ENCODE measurements at places on chromosomes 13 and 19.
A peak's percentile ranks its signal among the peaks of the same experiment; 100 is the strongest.

- DNase-seq: peak; percentile 86
Observed at GRCh38 chr13:110319774-110320509, 12.9 kb downstream of the COL4A2 start.

DNA sequence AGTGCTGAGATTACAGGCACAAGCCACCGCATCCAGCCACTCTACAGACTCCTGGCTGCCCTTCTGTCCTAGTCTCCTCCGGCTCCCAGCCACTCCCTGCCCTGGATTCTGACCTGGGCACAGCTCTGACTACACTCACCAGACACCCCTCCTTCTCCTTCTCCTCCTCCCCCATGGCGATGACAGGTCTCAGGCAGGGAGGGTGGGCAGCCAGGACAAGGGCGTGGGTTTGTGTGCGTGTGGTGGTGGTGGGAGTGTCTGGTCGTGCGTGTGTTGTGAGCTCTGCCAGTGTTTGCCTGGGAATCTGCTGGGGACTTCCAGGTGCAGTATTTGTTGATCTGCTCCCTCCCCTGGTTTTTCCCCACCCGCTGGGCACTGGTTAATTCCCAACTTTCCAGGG, 3.0 kb upstream of the NCCRP1 start:
- no peak for DNase-seq

DNA sequence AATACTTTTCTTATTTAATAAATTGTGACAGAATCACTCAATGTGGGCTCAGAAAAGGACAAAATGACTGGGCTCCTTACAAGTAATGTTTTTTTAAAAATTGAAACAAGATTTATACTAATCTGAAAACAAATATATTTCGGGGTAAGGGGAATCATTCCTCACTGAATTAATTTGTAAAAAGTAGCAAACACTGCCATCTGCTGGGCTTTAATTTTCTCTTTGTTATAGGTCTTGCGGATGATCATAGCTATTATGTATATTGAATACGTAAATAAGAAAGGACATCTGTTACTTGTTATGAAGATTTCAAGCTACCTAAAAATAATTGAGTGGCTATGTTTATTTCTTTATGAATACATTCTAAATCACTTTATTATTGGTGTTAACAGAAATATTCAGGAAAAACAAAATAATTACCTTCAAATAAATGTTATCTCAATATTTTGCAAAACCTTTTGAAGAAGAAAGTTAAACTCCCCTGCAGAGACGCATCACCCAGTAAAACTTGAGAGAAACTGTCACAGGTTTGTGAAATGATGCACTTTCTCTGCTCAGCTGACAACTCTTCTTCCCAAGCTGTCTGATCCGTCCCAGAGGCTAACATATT, 17.8 kb upstream of the ENOX1 start:
- DNase-seq: peak; percentile 78

DNA sequence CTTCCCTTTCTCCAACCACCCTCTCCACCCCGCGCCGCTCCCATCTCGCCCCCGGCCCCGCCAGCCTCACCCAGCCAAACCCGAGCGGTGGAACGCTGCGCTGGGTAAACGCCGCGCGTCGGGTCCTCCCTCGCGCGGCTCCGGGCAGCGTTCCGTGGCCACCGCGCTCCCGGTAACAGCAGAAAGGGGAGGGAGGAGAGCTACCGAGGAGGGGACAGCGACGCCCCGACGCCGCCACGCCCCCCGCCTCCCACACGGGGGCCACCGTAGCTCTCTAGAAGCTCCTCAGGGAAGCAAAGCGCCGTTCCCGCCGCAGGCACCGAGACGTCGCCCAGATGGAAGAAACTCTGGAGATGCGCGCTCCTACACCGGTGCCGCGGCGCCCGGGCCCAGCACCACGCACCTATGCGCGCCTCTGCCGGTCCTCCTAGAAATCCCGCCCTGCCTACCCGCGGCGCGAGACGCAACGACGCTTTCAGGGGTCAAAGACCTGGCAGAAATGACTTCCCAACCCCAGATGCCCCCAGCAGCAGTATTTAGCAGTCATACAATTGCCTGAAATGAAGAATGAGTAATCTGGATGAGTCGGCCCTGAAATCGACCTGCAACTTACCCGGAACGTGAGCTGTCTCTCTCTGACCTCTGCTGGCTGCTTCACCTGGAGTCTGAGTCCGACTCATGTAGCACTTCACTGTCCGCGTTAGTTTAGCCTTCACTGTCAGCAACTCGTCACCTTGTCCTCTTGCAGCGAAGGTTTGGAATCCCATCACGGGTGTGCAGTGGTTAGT, at the start of gene RUBCNL:
RUBCNL (minus strand) TSS at position 189 of the 788 bp plus-strand sequence. CDS start 14,777 bp downstream, outside the sequence.
- DNase-seq: no peak

DNA sequence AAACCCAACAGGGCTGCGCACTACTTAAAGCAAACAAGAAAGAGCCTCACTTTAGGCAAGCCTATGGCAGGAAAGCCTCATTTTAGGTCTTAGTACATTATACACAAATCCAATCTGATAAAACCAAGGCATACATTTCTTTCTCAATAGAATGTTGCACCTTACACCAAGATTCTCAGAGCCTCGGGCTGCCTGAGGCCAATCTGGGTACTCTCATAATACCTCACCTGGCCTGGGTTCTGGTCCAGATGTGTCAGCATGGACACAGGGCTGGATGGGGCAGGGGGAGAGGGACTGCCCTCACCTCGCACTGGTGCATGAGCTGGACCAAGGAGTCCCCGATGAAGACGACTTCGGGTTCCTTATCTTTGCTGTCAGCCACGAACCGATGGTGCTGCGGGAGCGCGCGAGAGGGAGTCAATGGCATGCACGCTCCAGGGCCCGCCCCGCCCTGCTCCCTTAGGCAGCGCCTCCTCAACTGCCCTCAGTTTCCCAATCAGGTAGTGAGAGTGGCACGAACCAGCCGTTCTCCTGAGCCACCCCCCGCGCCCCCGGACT, at the start of gene PRR19:
PRR19 (plus strand) TSS at position 487 of the 558 bp plus-strand sequence. CDS start 7,453 bp downstream, outside the sequence.
- no peak for DNase-seq

- peak; percentile 33 for DNase-seq
Observed at GRCh38 chr19:55341171-55341588, 1.5 kb downstream of the KMT5C start.

- no peak for DNase-seq
Observed at GRCh38 chr13:87814403-87814802, 143.2 kb downstream of the SLITRK5 start.

- peak; percentile 12 for DNase-seq
Observed at GRCh38 chr13:113083402-113084061, 22.1 kb upstream of the F7 start.

- no peak for DNase-seq
Observed at GRCh38 chr19:3658004-3658869, 31.6 kb upstream of the CACTIN start.

DNA sequence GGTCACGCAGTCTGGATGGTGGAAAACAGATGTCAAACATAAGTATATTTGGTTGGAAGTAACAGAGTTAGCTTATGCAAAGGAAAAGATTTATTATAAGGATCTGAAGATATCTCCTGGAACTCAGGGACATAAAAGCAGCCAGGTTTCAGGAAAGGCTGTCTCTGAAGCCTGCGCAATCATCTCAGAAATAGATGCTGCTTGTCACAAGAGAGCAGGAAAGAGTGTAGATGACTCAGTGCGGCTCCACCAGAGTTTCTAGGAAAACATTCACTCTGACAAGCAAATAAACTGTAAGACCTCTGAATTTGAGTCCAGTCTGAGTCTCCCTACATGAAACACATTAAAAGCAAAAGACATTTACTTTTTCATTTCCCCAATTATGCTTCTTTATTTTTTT, 220.4 kb upstream of the HTR2A start:
- DNase-seq: peak; percentile 89

GRCh38 chr13:41563984-41564365, 106.6 kb downstream of the RGCC start:
- no peak for DNase-seq

- peak; percentile 14 for DNase-seq
Observed at GRCh38 chr19:49954092-49954829, 6.7 kb downstream of the SIGLEC11 start.

DNA sequence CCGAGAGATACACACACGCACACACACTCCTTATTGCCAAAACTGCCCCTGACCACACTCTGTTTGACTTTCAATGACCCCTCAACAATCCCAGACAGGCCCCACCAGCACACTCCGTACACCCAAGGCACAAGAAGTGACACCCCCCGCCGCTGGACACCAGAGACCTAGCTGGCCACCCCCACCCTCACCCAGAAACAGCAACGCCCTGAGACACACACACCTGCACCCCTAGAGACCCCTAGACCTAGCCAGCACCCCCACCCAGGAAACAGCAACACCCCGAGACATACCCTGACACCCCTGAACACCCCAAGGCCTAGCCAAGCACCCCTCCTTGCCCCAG, 1.1 kb upstream of the PTGER1 start:
- DNase-seq: no peak

DNA sequence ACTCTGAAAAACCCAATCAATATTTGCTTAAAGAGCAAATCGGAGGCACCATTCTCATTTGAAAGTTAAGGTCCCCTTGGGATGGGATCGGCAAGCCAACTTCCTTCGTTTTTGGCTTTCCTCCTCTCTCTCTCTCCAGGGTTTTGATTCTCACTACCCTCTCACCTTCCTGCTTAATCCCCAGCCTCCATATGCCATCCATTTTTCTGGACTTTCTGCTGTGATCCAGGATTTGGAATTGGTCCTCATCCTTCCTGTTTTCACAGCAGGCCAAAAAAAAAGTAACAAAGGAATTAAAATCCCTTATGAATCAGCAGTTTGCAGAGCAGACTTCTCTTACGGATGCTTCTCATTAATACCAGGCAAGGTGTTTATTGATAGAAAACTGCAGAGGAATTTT, 283.1 kb upstream of the TMTC4 start:
- no peak for DNase-seq

- peak; percentile 44 for DNase-seq
Observed at GRCh38 chr19:2167896-2168618, 4.3 kb downstream of the DOT1L start.

GRCh38 chr13:105679838-105680237, 855.6 kb downstream of the EFNB2 start:
- no peak for DNase-seq

GRCh38 chr19:32165141-32165540, 180.3 kb upstream of the ZNF507 start:
- no peak for DNase-seq

DNA sequence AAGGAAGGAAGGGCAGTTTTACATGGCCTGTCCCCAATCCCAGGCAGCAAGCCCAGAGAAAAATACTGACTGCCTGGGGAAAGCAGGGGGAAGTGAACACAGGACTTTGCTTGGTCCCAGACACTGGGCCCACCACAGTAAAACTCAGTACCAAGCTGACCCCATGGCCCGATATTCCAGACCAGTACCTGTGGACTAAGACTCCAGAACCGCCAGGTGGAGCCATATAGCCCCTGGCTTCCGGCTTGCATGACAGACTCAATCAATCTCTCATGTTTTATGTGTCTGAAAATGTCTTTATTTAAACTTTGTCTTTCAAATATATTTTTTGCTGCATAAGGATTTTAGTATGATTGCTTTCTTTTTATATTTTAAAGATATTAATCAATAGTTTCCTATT, 767.9 kb upstream of the SLITRK6 start:
- no peak for DNase-seq

- no peak for DNase-seq
Observed at GRCh38 chr13:20580257-20580656, 13.3 kb downstream of the IFT88 start.
